ENCODE measurements at places on chromosomes 7 and 10.
A peak's percentile ranks its signal among the peaks of the same experiment; 100 is the strongest.

GRCh38 chr10:66277481-66277880, 648.4 kb upstream of the LRRTM3 start:
- DNase-seq = no peak

- no peak for DNase-seq
These were observed 200.5 kb upstream of the KIAA1217 start for GRCh38 chr10:24008164-24009091.

- DNase-seq = no peak
These were observed 4.1 kb upstream of the PRSS1 start for GRCh38 chr7:142745091-142745635.

DNA sequence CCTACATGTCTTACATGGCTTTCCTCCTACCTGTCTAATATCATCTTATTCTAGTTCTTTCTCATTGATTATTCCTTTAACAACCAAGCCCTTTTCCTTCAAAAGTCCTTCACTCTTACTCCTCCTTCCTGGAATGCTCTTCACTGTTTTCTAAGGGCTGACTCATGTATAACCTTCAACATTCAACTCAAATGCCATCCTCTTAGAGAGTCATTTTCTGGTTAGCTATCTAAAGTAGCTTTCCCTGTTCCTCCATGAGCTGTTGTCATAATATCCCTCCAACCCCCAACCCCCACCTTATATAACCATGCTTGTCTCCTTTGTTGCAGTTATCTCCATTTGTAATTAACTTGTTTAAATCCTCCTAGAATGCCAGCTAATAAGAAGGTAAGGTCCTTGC, 286.8 kb downstream of the ADK start:
- no peak for DNase-seq

GRCh38 chr7:36749282-36749960, 25.1 kb upstream of the AOAH start:
- no peak for DNase-seq

- DNase-seq = peak; percentile 15
These were observed 25.2 kb downstream of the SMNDC1 start for GRCh38 chr10:110279407-110279986.

DNA sequence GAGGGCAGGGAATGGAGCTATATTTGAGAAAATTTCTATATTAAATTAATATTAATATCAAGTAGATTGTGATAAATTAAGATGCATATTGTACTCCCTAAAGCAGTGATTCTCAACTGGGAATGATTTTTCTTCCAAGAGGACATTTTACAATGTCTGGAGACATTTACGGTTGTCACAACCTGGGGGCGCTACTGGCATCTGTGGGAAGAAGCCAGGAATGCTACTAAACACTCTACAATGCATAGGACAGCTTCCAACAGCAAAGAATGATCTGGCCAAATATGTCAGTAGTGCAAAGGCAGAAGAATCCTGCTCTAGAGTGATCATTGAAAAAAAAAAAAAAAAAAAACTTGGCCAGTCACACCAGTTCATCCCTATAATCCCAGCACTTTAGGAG, 100.0 kb downstream of the LSM5 start:
- no peak for DNase-seq

DNA sequence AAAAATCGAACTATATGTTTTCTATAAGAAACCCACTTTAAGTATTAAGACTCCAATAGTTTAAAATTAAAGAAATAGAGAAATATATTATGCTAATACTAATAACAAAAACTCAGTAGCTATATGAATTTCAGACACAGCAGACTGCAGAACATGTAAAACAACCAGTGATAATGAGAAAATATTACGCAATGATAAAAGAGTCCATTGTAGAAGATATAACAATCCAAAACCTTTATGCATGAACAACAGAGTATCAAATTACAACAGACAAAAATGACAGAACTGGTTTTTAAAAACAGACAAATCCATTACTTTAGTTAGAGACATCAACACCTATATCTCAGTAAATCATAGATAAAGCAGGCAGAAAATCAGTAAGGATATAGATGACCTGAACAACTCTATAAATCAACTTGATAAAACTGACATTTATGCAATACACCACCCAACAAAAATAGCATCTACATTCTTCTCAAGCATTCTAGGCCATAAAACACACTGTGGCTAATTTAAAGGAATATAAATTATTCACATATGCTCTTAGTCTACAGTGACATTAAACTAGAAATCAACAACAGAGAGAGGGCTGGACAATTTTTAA, 669.5 kb upstream of the GHITM start:
- no peak for DNase-seq

- no peak for DNase-seq
These were observed 181.2 kb upstream of the NOBOX start for GRCh38 chr7:144584726-144585125.

DNA sequence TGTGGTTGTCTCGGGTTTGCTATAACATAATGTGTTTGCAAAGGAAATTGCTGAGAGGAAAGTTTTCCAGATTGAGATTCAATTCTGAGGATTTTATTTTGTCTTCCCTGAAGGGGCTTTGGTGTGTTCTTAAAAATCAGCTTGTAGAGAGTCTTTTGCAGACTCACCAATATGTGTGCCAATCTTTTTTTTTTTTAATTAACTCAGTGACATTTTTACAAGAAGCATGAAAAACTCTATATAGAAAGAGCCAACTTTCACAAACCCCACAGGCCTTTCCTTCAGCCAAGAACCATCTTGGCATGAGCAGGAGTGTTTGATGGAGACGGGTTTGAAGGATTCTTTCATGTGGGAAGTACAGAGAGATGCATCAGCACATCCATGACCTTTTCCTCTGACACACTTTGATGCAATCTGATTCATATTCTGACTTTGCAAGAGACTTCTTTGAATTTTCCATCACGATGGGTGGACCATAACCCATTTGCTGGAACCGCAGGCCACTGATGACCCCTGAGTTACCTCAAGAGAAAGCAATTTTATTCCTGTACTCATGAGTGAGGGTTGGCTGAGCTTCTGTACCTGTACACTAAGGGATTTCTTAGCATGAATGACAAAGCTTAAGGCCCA, 892.6 kb downstream of the XPNPEP1 start:
- no peak for DNase-seq

- no peak for DNase-seq
These were observed 1.5 kb downstream of the ITGB8 start for GRCh38 chr7:20331910-20332813.

DNA sequence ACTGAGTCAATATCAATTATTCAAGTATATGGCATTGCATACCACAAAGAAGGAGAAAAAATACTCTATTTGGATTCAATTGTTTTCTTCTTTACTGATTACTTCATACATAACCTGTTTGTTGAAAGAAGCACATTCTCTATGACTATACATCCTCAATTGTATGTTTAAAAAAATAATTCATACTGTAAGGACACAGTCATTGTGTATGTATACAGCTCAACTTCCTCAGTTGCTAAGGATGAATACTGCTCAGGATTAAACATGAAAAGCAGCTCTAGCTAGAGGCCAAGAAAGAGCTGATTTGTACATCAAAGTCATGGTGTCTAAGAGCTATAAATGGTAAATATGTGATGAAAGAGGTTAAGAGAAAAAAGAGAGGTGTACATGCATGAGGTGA, 15.8 kb upstream of the BPGM start:
- no peak for DNase-seq

DNA sequence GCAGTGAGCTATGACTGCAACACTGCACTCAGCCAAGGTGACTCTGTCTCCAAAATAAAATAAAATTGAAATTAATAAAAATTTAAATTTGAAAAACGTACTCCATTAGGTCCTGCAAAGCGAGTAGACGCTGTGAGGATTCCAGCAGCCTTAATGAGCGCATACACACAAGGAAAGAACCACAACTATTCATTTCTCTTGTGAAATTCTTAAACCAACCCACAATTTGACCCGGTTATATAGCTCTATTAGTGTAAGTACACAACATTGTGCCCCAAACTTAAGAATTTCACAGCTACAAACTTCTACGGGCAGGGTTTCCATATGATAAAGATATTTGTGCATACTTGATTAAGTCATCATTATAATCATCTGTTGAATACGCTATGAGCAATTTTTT, 84.4 kb downstream of the PARD3 start:
- no peak for DNase-seq

DNA sequence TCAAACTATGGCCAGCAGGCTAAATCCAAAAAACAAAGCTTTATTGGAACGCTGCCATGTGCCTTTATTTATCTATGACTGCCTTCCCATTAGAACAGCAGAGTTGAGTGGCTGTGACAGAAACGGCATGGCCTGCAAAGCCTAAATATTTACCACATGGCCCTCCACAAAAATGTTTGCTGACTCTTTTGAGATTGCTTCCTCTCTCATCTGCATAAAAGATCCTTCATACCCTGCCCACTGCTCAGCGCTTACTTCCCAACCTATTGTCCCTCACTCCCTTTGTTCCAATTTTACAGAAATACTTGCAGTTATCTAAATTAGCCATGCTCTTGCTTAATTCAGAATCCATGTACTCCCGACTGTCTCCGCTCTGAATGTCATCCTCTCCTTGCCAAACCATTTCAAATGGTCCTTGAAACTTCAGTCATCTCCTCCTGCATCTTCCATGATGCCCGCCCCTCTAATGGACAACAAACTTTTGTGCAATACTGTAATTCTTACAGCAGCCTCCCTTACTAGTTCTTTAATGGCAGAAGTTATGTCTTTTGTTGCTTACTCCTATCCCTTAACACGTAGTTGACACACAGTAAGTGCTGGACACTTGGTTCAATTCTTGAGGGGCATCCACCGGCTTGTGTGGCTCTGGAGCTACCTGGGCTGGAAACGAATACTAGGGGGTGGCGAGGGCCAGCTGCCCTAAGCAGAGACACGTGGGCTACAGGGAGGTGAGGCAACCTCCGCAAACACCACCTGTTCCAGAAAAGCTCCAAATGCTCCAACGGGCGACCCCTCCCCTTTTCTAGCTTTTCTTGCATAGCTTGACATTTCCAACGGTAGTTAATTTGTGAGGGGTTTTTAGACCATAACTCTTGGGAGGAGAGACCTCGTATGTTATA, 832 bp downstream of the XRCC2 start:
- DNase-seq = no peak

DNA sequence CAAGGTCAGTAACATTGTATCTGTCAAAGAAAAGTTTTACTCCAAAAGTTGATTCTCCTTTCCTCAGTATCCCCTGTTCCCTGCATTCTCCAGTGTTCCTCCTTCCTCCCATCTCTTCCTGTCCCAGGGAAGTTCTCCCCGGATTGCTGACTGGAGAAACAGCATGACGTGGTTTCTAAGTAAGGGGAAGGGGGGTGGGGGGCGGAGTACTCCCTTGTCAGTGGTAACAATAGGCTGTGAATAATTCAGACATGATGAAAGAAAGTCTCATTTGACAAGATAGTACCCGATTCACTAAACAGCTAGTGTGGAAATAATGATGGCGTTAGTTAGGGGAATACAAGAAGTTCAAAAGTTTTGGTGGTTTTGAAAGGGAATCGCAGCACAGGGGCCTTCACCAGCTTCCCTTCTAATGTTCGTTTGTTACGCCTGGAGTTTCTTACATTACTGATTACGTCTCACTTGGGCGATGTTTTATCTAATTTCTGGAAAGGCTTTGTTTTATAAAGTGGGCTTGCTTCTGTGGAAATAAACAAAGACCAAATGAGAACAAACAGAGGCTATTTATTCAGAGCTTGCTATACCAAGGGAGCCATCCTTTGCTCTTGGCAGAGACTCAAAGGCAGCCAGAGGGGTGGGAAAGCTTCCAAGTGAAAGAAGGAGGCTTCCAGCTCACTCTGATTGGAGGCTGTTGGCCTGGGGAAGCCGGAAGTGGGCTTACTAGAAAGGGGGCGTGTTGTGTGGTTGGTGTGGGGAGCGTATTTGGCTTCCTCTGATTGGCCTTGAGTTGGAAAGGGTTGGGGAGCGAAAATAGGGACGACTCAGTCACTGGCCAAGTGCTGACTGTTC, 453.7 kb downstream of the SDK1 start:
- DNase-seq = no peak

GRCh38 chr10:107163881-107164861, at the start of gene SORCS1:
TSS of gene SORCS1 (minus strand) at chr10:107164706.
- DNase-seq = no peak

Measured in iPS DF 19.7 (cell line).